SW 1271 (cell line): ENCODE measurements at places on chromosomes 11 and 22.

GRCh38 chr11:34466802-34467488 lies 28.2 kb downstream of the CAT start:
- no peak for DNase-seq

GRCh38 chr11:34623463-34623862 lies 2.6 kb downstream of the EHF start:
- no peak for DNase-seq

DNA sequence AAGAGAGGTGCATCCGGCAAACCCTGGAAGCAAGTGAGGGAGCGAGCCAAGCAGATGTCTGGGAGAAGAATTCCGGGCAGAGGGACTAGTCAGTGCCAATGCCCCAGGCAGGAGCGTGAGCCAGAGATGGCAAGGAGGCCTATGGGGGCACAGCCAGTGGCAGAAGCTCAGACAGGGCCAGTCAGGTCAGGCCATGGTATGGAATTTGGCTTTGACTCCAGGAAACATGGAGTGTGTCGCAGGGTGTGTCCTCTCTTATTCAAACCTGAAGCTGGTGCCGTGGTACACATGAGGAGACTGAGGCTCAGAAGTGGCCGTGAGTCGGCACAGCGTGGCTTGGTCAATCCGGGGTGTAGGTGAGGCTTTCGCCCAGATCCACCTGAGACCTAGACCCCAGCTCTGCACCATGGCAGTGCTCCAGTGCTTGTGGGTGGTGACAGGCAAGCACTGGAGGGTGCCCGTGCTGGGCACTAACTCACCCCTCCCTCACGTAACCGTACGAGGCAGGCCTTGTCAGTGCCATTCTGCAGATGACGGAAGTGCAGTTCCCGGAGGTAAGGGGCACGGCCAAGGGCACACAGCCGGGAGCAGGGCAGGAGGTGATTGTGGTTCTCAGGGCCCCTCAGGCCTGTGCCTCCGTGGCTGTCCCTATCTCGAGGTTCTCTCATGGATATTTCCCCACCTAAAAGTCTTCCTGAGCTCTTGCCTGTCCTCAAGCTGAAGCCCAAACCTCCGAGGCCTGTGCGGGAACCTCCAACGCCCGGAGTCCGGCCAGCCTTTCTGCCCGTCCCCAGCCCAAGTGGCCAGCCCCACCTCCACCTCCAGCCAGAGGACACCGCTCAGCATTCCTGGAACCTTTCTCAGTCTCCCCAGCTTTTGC lies 10.6 kb upstream of the SPI1 start:
- no peak for DNase-seq

GRCh38 chr11:35183326-35183925 lies 44.5 kb downstream of the CD44 start:
- DNase-seq, result no peak

DNA sequence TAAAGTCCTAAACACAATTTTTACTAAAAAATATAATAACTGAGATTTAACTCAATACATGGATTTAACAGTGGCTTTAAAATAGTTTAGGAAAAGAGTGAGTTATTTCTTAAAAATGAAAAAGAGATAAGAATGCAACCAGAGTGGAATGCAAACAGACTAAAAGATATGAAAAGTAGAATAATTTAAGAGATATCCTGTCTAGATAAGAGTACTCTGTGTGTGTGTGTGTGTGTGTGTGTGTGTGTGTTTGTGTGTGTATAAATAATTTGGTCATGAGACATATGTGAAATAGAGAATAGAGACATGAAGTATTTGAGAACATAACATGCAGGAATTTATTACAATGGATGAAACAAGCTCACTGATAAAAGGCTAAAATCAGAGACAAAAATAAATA lies 986.9 kb upstream of the CHORDC1 start:
- no peak for DNase-seq

DNA sequence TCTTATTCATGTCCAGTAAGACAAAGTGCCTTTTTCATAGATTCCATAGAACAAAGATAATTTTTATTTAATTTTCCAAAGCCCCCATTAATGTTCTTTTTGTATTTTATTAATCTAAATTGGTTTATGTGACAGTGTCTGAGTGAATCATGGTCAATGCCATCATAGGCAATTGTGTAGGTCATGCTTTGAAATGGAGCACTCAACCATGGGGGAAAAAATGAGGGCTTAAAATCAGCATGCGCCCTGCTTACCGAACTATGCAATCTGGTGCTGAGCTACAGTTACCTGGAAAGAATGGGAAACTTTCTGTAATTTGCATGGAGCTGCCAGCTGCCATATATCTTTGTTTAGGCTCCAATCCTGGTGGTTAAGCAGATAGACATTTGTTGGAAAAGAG lies 28.4 kb upstream of the RAB38 start:
- no peak for DNase-seq

GRCh38 chr11:88626216-88626615 lies 288.7 kb upstream of the CTSC start:
- DNase-seq, result no peak

DNA sequence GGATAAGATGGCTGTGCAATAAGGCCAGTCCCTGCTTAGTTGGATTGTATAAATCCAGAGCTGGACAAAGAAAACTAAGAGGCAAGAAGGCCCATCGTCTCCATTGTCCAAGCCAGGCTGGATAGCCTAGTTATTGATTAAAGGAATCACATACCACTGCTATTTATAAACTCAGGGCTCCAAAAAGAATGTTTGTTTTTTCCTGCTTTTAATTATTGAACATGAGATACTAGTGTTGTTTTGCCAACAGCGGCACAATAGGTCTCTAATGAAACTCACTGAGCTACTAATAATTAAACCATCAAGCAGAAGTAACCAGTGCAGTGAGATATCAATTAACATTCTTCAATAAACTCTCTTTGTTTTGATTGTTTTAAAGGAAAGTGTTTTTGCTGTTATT lies 259.7 kb downstream of the INSC start:
- no peak for DNase-seq

DNA sequence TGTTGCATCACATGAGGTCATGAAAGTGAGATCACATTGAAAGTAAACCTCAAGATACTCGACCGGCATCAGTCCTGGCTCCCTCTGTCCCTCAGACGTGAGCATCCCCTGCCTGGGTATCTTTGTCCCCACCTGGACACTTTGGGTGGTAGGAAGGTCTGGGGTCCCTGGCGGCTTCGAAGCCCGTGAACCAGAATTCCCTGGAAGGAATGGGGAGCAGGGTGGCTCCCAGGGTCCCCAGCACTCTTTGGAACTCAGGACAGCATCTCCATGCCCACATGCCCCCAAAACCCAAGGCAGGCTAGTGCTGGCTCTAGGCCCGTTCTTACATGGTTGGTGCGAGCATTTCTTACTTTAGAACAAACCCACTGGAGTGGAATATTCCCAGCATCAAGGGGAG lies 7.5 kb downstream of the DERL3 start:
- no peak for DNase-seq

GRCh38 chr11:95358511-95359340 lies 127.7 kb upstream of the SESN3 start:
- DNase-seq, result no peak

DNA sequence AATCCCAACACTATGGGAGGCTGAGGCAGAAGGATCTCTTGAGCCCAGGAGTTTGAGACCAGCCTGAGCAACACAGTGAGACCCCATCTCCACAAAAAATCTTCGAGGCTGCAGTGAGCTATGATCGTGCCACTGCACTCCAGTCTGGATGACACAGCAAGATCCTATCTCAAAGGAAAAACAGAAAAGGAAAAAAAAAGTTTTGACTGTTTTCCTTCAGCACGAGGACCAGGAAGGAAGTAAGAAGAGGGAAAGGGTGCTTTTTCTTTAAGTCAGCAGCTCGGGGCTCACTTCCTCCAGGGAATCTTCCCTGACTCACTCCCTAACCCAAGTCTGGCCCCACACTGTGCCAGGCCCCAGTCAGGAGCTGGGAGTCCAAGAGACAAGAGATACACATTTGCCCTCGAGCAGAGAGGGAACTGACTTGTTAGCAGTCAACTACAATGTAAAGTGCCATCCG lies 14.2 kb downstream of the ARRB1 start:
- DNase-seq, result no peak

DNA sequence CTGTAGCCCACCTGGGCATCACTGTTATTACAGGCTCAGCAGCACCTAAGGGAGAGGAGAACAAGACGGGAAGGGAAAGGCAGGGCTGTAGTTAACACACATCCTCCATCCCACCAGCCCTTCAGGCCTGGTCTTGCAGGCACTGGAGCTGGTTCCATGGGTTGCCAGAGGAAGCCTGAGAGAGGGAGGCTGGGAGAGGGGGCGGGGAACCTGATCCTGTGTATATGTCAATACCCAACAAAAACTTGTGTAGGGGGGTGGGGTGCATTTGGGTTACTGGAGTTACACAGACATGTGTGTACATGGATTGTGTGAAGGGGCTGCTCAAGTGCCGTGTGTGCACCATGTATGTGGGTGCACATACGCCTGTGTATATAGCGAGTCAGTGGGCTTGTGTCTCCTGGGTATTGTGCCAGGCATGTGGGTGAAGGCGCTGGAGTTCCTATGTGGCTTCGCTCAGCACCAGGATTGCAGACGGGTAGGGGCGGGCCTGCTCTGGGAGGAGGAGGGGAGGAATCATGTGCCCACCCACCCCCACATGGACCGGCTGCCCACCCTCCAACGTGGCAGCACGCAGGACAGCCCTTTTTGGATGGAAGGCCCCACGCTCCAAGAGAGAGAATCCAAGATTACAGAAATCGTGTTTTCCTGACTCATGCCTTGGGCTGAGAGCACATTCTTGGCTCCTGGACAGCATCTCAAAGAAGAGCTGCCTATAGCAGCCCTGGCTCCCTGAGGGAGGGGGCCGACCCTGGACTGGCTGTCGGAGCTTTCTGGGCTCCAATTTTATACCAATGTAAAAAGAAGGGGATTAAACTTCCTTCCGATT lies 4.2 kb upstream of the SERPINH1 start:
- no peak for DNase-seq

- no peak for DNase-seq
Measured at GRCh38 chr11:124707829-124708228, 31.9 kb upstream of the NRGN start.

DNA sequence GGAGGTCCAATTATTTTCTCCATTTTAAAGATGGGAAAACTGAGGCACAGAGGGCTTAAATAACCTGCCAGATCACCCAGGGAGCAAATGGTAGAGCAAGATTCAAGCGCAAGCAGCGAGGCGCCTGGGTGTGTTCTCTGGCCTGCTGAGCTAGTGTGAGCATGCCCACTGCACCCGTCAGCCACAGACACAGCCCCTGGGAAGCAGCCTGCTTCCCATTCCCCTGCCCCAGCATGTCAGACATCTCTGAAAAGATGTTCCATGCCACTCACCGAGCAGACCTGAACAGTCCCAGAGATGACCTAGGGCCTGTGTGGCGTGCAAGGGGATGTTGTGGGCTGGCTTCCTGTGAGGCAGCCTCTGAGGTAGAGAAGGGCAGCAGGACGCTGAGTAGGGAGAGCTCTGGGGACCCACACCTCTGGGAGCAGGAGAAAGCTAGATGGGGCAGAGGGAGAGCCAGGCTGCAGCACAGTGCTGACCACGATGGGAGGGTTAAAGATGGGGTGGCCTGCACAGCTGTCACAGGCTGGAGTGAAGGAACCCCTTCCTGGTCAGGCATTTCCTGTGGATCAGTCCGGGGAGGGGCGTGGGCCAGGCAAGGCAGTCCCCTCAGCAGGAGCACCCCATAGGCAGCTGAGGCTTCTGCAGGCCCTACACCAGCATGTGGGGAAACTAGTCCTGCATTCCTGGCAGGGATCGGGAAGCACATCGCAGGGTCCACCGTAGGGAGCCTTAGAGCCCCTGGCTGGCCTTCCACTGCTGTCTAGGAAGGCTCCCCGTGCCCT lies 101.4 kb downstream of the GALNT18 start:
- DNase-seq, result no peak

GRCh38 chr11:103228807-103229206 lies 119.6 kb downstream of the DYNC2H1 start:
- DNase-seq, result no peak
